Stimulated activated CD4-positive, alpha-beta T cell treated with anti-CD3 and anti-CD28 coated beads, Interleukin-12 subunit alpha, Interleukin-12 subunit beta, amount 100 ng/mL, for 48 hours (primary cell): ENCODE measurements at places on chromosomes 16 and 17.

GRCh38 chr16:50323335-50324011, 45.3 kb downstream of the BRD7 start:
- no peak for DNase-seq

DNA sequence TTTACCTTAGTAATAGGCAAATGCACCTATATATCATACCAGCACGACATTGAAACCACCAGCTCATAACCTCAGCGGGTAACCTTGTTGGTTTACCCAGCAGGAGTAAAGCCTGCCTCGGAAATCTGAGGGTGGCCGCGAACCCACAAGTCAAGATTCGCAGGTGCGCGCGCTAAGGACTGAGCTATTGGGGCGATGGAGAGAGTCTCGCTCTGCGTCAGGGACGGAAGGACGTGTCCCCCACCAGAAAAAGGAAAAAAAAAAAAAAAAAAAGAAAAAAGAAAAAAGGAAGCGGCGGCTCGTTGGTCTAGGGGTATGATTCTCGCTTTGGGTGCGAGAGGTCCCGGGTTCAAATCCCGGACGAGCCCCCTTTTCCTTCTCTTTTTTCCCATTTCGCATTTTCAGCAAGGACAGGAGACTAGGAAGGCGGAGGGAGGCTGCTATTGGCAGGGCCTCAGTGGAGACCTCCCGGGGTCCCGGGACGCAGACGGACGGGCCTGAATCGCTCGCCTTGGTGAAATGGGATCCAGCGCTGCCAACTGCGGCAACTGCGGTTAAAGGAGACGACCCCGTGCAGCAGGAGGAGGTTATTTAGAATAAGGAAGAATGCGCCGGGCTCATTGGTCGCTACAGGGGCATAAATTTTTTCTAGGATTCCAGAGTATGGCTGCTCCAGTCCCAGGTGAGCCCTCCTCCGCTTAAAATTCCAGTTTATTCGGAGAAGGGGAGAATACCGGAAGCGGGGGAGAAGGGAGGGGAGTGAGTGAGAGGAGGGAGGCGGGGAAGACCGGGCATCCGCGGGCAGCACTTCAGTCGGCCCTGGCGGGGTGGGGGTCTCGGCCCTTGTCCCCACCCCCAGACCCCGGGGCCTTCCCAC, at the start of gene OR1F1:
TSS of gene OR1F1 (plus strand) at position 407 of the 877 bp plus-strand sequence.
- peak; percentile 63 for DNase-seq

DNA sequence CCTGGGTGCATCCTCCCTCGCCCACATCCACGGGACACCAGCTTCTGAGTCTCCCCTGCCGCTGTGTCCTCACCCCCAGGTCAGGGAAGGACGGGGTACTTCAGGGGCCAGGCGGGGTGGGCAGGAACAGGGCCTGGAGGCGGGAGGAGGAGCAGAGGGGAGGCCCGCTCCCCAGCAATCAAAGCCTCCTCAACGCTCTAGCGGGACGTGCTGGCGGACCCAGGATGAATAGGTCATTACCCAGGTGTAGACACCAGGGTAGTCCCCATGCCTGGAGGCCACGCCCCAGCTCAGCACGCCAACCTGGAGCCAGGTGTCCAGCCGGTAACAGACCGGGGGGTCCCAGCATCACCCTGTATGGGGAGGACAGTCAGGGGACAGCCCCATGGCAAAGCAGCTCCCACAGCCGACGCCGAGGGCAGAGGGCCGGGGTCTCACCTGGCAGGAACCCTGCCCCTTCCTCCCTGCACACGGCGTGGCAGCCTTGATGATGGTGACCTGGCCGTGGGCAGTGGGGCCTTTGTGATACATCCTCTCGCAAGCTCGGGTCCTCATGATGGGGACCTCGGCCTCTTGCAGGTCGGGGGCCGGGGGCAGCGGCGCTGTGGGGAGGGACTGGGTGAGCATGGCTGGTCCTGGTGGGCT, 24.2 kb downstream of the TPSD1 start:
- no peak for DNase-seq

DNA sequence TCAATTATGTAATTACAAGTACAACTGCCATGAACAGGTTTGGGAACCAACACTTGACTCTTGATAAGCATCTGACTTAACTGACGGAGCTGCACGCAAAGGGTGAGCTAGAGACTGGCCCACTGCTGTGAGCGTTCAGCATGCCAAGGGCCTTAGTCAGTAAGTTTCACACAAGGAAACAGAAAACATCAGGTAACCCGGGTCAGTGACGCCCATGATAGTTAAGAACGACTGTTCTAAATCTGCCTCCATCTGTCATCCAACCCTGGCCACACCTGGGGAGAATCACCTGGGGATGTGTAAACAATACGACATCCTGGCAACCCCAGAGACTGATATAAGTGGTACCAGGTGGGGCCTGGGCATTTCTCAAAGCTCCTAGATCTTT, 12.3 kb downstream of the SMIM5 start:
- no peak for DNase-seq

GRCh38 chr17:1766382-1767135, 4.7 kb downstream of the SERPINF1 start:
- DNase-seq, result no peak

- DNase-seq, result no peak
These were observed 2.6 kb downstream of the ATP2A3 start for GRCh38 chr17:3961564-3962047.

- no peak for DNase-seq
These were observed 118.1 kb downstream of the GSG1L start for GRCh38 chr16:27945233-27945973.

DNA sequence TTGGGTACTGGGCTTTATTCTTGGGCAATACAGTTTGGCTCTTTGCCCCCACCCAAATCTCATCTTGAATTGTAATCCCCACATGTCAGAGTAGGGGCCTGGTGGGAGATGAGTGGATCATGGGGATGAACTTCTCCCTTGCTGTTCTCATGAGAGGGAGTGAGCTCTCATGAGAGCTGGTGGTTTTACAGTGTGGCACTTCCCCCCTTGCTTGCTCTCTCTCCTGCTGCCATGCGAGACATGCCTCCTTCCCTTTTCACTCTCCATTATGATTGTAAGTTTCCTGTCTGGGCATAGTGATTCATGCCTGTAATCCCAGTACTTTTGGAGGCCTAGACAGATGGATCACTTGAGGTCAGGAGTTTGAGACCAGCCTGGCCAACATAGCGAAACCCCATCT, 18.1 kb upstream of the CNEP1R1 start:
- DNase-seq, result no peak

DNA sequence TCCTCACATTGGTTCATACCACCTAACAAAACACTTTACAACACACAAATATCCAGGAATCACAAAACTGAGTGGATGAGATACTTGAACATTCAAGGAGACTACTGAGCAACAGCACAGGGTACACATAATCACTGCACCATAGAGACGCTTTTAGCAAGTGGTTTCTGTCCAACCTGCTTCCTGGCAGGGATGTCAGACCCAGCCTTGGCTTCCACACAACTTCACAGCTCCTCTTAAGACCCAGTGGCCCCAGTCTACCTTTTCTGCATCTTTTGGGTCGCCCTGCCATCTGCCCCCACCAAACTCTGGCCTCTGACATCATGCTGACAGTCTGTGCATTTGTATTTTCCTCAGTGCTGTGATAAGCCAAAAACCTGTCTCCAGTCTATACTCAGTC, 5.9 kb upstream of the CORO6 start:
- DNase-seq, result no peak

GRCh38 chr17:76254275-76254674, 10.9 kb upstream of the UBALD2 start:
- no peak for DNase-seq

DNA sequence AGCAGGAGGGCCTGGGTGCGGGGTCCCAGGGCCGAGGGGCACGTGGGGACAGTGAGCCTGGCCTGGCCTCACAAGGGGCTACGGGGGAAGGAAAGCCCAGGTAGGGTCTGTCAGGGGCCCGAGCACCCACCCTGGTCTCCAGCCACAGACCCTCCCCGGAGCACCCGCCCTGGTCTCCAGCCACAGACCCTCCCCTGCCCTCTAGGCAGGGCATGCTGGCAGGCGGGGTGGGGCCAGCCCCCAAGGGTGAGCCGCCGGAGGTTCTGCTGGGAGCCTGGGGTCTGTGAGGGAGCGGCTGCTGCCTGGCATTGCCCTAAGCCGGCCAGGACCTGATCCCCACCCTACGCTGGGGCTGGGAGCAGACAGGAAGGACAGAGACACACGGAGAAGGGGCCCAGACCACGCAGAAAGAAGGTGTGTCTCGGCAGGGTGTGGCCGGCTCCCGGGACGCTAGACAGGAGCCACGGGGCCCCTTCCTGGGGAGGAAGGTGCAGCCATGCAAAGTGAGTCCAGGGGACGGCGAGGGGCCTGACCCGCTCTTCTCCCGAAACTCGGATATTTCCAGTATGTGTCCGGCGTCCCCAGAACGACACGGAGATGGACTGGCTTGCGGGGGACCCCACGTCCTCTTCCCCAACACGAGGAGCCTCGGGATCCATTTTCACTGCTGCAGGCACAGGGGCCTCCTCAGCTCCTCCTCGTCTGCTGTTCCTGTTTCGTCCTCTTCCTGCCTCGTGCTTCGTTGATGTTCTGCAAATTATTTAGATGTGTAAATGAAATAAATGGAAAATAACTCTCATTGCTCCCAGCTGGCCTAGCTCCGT, 15.5 kb downstream of the UTS2R start:
- DNase-seq, result no peak

DNA sequence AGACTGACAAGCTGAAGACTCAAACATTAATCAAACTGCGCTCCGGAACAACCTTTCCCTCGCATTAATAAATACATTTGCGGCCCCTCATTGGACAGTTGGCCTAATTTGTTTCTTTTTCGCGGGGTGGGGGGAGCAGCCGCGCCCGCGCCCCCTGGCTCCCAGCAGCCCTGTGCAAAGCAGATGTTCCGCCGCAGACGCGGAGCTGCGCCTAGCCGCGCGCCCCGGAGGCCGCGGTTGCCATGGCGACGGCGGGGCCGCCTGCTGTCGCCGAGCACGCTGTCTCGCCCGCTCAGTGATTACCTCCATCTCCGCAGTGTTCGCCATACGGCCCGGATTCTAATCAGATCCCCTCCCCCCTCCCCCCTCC, 25.5 kb downstream of the COPZ2 start:
- DNase-seq, result no peak

DNA sequence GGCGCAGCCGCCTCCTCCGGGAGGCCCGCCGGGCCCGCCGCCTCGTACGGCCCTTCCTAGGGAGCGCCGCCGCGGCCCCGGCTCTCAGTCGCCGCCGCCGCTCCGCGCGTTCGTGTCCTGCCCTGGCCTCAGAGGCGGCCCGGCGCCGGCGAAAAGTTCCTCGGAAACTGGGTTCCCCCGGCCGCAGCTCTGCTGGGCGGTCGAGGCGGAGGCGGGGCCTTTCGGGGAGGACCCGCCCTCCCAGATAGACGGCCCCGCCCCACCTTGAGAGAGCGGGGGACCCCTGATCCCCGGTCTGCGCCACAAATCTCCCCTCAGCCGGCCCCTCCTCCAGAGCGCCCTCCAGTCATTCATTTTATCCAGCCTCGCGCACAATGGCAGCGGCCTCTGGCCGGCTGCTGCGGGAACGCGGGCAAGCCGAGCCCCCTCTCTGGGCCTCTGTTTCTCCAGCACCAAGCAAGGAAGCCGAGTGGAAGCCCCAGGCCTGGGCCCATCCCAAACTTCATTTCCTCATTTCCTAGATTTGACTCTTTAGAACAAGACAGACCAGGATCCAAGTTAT, at the start of gene SREBF1:
TSS of gene SREBF1 (minus strand) at position 169 of the 562 bp plus-strand sequence. CDS start 169 bp downstream, outside the sequence.
- DNase-seq, result peak; percentile 41

DNA sequence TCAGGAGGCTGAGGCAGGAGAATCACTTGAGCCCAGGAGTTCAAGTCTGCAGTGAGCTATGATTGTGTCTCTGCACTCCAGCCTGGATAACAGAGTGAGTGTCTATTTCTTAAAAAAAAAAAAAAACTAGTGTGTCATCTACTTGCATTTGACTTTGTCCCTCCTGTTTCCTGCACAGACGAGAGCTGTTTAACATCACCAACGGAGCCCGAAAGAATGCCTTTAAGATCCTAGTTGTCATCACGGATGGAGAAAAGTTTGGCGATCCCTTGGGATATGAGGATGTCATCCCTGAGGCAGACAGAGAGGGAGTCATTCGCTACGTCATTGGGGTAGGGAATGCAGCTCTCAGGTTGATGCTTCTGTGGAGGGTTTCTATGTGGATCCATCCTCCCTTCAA, 13.4 kb downstream of the ITGAM start:
- no peak for DNase-seq

- DNase-seq, result no peak
These were observed 29.4 kb downstream of the RBFOX3 start for GRCh38 chr17:79581324-79581932.
